ENCODE measurements at places on chromosomes 16 and 17.
A peak's percentile ranks its signal among the peaks of the same experiment; 100 is the strongest.

GRCh38 chr17:14337596-14338079 is 36.8 kb downstream of the HS3ST3B1 start:
- no peak for DNase-seq

- no peak for DNase-seq
These were observed 130.4 kb downstream of the MRM1 start for GRCh38 chr17:36731811-36732210.

GRCh38 chr17:59506894-59507726 is 58.3 kb upstream of the DHX40 start:
- no peak for DNase-seq

GRCh38 chr16:49733313-49734009 is 122.5 kb downstream of the ZNF423 start:
- no peak for DNase-seq

DNA sequence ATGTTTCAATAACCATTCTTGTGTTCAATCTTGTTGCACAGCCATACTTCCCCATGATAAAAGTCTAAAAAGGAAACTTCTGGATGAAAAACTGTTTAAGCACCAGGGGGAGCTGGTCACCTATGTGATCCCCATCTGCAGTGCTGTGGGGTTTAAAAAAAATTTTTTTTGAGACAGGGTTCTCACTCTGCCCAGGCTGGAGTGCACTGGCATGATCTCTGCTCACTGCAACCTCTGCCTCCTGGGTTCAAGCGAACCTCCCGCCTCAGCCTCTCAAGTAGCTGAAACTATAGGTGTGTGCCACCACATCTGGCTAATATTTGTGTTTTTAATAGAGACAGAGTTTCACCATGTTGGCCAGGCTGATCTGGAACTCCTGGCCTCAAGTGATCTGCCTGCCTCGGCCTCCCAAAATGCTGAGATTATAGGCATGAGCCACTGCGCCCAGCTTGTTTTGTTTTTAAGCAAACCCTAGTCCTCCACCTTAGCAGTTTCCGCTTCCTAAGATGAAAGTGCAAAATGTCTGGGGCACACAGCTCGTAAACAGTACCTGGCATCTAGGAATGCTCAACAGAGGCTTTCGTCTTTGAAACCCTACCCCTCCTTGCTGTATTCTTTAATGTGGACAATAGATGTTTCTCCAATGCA is 25.4 kb downstream of the DNAJA2 start:
- peak; percentile 33 for DNase-seq

DNA sequence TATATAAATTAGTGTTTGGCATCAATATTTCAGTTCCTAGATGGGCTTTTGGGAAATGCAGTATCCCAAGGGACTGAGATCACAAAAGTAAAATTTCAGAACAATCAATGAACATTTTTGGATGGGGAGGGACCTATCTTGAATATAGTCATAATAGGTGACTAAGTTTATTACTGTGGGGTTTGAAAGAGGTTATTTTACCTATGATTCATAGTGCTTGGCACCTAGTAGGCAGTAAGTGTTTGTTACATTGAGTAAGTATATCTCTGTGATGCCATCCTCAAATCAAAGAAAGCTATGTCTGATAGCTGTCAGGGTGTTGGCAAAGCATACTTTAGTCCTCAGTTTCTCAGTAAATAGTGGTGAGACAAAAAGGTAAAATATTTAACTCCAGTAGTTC is 36.9 kb downstream of the ZNF207 start:
- no peak for DNase-seq

DNA sequence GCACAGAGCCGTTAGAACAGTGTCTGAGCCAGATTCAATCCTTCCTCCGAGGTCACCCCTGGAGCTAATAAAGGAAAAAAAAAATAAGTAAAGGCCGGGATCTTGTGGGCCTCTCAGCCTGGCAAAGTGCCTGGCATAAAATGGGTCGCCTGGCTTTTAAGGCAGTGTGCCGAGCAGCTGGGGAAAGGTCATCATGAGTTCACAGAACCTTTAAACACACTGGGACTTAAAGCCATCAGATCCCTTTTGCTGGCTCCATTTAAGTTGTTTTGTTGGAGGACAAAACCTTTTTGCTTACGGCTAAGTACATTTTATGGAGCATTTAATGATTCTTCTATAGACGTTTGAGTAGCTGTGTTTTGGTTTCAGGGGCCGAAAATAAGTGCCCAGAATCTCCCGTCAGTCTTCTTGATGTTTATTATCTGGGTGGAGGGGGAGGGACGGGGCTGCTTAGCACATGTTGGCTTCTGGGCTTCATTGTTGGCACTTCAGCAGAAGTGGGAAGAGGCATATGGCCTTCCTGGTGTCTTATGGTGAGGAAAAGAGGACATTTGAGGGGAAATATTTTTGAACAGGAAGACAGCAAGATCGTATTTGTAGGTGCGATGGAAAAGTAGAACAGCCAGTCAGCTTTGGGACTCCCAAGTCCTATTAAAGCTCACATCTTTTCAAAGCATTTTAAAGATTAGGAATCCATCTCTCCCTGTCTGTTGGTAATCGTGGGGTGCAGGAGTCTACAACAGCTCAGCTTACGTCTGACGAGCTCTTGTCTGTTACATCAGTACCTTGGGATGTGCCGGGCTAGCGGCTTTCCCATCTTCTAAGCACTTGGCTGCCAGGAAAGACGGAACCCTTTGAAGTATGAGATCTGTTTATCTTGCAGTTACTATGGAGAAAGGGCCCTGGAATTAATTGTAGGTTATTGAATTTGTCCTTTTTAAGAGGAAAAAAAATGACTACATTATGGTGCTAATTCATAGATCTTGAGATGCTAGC is 31.1 kb downstream of the RBFOX1 start:
- DNase-seq, result no peak

- DNase-seq, result no peak
These were observed 130.3 kb downstream of the CCDC144A start for GRCh38 chr17:16820161-16820877.
